Ascending aorta (tissue), 2 donors: ENCODE measurements at places on chromosomes 6 and 20.

- no peak overlapping the region for H3K4me3 ChIP-seq
- DNase-seq: no peak
- H3K27me3 ChIP-seq: no peaks in the 10 kb centered on the region
Measured at GRCh38 chr6:18242062-18242851, 22.1 kb downstream of the DEK start.

DNA sequence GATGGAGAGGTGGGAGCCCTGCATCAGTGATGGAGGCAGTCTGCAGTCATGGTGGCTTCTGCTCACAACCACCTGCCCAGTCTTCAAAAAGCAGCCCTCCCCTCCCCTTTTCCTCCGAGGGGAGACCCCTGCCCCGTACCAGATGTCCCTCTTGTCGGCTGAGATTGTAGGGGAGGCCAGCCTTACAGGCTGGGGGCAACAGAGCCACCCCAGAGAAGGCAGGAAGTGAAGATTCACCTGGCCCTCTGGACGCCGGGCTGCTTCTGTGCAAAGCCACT, 4.5 kb downstream of the TNFRSF6B start:
- peaks cover 18% of the 10 kb centered on the region for H3K4me1 ChIP-seq
- no peaks in the 10 kb centered on the region for H3K27me3 ChIP-seq
- no peak for DNase-seq
- H3K36me3 ChIP-seq: peaks cover 40% of the 10 kb centered on the region
- H3K27ac ChIP-seq: no peak overlapping the region
- H3K4me3 ChIP-seq: no peak overlapping the region

GRCh38 chr6:163860287-163861081, 446.0 kb downstream of the QKI start:
- no peak overlapping the region for H3K27ac ChIP-seq
- no peaks in the 10 kb centered on the region for H3K27me3 ChIP-seq
- no peaks in the 10 kb centered on the region for H3K4me1 ChIP-seq
- no peaks in the 10 kb centered on the region for H3K36me3 ChIP-seq
- H3K4me3 ChIP-seq: no peak overlapping the region

GRCh38 chr20:20364593-20365479, 3.1 kb upstream of the INSM1 start:
- H3K27me3 ChIP-seq: peaks cover 19% of the 10 kb centered on the region
- H3K4me3 ChIP-seq: no peak overlapping the region
- peaks cover 13% of the 10 kb centered on the region for H3K4me1 ChIP-seq
- DNase-seq: no peak

- DNase-seq: no peak
- no peaks in the 10 kb centered on the region for H3K4me1 ChIP-seq
- no peak overlapping the region for H3K4me3 ChIP-seq
- no peaks in the 10 kb centered on the region for H3K36me3 ChIP-seq
Measured at GRCh38 chr20:55515832-55516231, 489.5 kb downstream of the CBLN4 start.

GRCh38 chr6:32974016-32974333, 5.6 kb downstream of the BRD2 start:
- DNase-seq: no peak
- peak overlapping the region; percentile 95 for H3K4me3 ChIP-seq
- no peaks in the 10 kb centered on the region for H3K27me3 ChIP-seq
- peaks cover 28% of the 10 kb centered on the region for H3K4me1 ChIP-seq

- DNase-seq: no peak
- no peak overlapping the region for H3K4me3 ChIP-seq
- no peak overlapping the region for H3K27ac ChIP-seq
- no peaks in the 10 kb centered on the region for H3K27me3 ChIP-seq
- H3K36me3 ChIP-seq: peaks cover 17% of the 10 kb centered on the region
Measured at GRCh38 chr20:17959257-17959627, 9.4 kb downstream of the SNX5 start.

GRCh38 chr6:46248143-46248542, 77.4 kb upstream of the ENPP5 start:
- no peak for DNase-seq

DNA sequence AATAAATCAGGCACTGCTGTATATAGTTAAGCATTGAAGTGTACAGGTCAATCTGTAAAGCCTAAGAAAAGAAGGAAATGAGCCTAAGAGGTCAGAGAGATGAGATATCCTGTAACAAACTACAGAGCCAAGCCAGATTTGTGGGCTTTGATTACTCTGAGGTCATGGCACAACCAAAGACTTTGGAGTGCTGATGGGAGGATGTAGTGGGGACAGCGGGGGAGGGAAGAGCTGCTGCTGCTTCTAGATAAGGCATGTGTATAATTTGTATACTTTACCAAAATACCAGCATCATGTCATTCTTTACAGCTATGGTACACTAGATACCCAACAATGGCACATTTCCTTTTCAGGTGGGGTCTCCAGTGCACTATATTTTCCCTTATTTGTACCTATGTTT, 102.5 kb downstream of the OGFRL1 start:
- no peak overlapping the region for H3K4me3 ChIP-seq
- no peak for DNase-seq
- H3K36me3 ChIP-seq: no peaks in the 10 kb centered on the region
- H3K27ac ChIP-seq: no peak overlapping the region

- no peaks in the 10 kb centered on the region for H3K4me1 ChIP-seq
- H3K27me3 ChIP-seq: no peaks in the 10 kb centered on the region
- no peak overlapping the region for H3K4me3 ChIP-seq
- H3K36me3 ChIP-seq: no peaks in the 10 kb centered on the region
- no peak for DNase-seq
Measured at GRCh38 chr6:63527658-63528514, 44.4 kb upstream of the LOC128125822 start.

- no peaks in the 10 kb centered on the region for H3K36me3 ChIP-seq
- H3K4me3 ChIP-seq: no peak overlapping the region
- no peak for DNase-seq
- no peaks in the 10 kb centered on the region for H3K4me1 ChIP-seq
- no peak overlapping the region for H3K27ac ChIP-seq
Measured at GRCh38 chr6:28794175-28795002, 129.4 kb downstream of the TRIM27 start.

- no peaks in the 10 kb centered on the region for H3K27me3 ChIP-seq
- H3K4me3 ChIP-seq: no peak overlapping the region
- H3K27ac ChIP-seq: no peak overlapping the region
- no peaks in the 10 kb centered on the region for H3K36me3 ChIP-seq
Measured at GRCh38 chr6:168858926-168859325, 394.7 kb downstream of the THBS2 start.

DNA sequence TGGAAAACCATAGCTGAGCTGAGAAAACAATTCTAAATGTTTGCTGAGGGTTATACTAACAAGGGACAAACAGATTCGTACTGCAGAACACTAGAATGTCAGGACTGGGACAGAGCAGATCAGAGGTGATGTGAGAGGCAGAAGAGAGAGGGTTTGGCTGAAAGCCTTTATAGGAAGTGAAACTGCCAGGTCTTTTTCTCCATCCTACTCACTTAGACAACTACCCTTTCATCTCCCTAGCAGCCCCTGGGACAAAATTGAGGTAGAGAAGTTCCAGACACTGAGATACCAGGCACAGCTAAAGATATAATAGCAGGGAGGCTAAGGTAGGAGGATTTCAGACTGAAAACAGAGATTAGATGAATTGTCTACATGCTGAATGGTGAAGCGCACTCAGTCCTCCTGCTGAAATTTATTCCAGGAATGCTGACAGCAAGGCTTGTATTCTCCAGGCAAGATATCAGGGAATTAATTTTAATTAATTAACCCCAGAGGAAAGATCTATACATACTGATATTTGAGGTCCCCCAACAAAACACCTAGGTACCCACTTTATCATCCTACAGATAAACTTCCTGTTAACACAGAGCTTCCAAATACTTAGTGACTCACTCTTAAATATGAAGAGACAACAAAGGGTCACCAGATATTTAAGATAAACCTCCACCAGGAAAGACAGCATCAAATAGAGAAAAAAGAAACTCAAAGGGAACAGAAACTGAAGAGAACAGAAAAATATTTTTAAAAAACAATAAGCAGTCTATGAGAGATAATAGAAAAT, 12.6 kb upstream of the EIF2S2 start:
- peaks cover 4% of the 10 kb centered on the region for H3K4me1 ChIP-seq
- H3K27ac ChIP-seq: no peak overlapping the region
- H3K36me3 ChIP-seq: no peaks in the 10 kb centered on the region
- H3K4me3 ChIP-seq: no peak overlapping the region
- no peak for DNase-seq
- no peaks in the 10 kb centered on the region for H3K27me3 ChIP-seq

GRCh38 chr6:135183002-135183531, 2.0 kb downstream of the MYB start:
- peaks cover 14% of the 10 kb centered on the region for H3K4me1 ChIP-seq
- H3K36me3 ChIP-seq: no peaks in the 10 kb centered on the region
- peak overlapping the region; percentile 68 for H3K4me3 ChIP-seq
- DNase-seq: no peak
- no peak overlapping the region for H3K27ac ChIP-seq

DNA sequence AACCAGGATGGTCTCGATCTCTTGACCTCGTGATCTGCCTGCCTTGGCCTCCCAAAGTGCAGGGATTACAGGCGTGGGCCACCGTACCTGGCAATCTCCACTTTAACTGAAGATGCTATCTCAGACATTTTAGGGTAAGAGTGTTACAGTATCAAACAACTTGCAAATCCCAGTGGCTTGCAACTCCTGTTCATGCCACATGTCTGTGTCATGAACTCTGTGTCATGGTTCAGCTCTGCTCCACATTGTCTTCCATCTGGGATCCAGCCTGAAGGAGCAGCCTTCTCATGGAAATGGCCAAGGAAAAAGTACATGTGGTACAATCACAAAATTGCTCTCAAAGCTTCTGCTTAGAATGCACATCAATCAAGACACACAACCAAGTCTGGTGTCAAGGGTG, 114.9 kb downstream of the MAP3K5 start:
- no peak for DNase-seq
- H3K4me1 ChIP-seq: no peaks in the 10 kb centered on the region
- H3K4me3 ChIP-seq: no peak overlapping the region
- H3K27ac ChIP-seq: no peak overlapping the region
- no peaks in the 10 kb centered on the region for H3K36me3 ChIP-seq

GRCh38 chr6:83615025-83615999, 93.6 kb downstream of the SNAP91 start:
- H3K27me3 ChIP-seq: no peaks in the 10 kb centered on the region
- H3K4me3 ChIP-seq: no peak overlapping the region
- H3K36me3 ChIP-seq: no peaks in the 10 kb centered on the region
- no peak overlapping the region for H3K27ac ChIP-seq
- no peaks in the 10 kb centered on the region for H3K4me1 ChIP-seq
- no peak for DNase-seq

GRCh38 chr20:58344741-58345140, 35.2 kb downstream of the RAB22A start:
- H3K4me3 ChIP-seq: no peak overlapping the region
- no peak for DNase-seq
- H3K4me1 ChIP-seq: no peaks in the 10 kb centered on the region
- H3K36me3 ChIP-seq: peaks cover 19% of the 10 kb centered on the region
- no peaks in the 10 kb centered on the region for H3K27me3 ChIP-seq

DNA sequence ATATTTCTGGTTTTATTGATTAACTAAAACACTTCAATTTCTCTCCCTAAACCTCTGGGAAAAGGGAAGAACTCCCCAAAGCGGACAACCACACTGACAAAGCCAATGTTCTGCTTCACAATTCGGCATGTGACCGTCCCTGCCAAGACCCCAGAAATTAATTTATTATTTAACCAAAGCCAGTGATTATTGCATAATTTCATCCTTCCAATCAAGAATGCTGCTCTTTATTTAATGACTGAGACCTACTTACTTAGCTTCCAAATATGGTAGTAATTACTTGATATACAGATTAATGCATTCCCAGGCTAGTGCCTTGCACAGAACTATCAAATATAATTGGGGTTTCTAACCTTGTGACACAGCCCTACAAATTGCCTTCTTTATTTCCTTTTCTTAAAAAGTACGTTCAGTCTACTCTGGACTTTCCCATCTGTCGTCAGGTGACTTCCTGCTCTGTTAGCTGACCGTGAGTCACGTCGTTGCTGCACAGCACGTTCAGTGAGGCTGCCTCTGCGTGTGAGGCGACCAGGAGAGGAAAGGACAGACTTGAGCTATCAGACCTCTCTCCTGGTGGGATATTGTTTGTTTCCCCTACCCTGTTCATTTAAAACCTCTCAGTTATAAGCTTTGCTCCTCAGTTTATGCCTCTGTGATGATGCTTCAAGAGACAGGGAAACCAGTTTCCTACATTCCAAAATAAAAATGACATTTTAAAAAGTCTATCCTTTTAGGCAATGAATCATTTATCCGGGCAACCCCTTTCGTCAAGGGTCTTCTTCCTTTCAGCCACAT, 55.7 kb upstream of the TNFAIP3 start:
- no peaks in the 10 kb centered on the region for H3K36me3 ChIP-seq
- H3K4me3 ChIP-seq: no peak overlapping the region
- no peaks in the 10 kb centered on the region for H3K27me3 ChIP-seq
- no peaks in the 10 kb centered on the region for H3K4me1 ChIP-seq

GRCh38 chr20:48395816-48396546, 431.8 kb downstream of the PREX1 start:
- no peak for DNase-seq
- H3K36me3 ChIP-seq: no peaks in the 10 kb centered on the region
- H3K4me1 ChIP-seq: no peaks in the 10 kb centered on the region
- no peak overlapping the region for H3K27ac ChIP-seq
- H3K4me3 ChIP-seq: no peak overlapping the region

- no peak overlapping the region for H3K27ac ChIP-seq
- H3K27me3 ChIP-seq: no peaks in the 10 kb centered on the region
- H3K36me3 ChIP-seq: no peaks in the 10 kb centered on the region
- H3K4me1 ChIP-seq: no peaks in the 10 kb centered on the region
- H3K4me3 ChIP-seq: no peak overlapping the region
Measured at GRCh38 chr6:44629636-44630035, 242.1 kb downstream of the CDC5L start.

DNA sequence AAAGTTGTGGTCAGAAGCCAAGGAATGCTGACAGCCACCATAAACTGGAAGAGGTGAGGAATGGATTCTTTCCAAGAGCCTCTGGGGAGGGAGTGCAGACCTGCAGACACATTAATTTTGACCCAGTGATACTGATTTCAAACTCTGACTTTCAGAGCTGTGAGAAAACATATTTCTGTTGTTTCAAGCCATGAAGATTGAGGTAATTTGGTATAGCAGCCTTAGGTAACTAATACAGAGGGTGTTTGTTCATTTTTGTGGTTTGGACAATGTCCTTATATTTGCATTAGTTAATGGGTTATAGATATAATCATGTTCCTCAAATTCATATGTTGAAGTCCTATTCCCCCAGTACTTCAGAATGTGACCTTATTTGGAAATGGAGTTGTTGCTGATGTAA, 85.4 kb upstream of the GTSF1L start:
- no peak for DNase-seq
- H3K4me1 ChIP-seq: no peaks in the 10 kb centered on the region

- DNase-seq: no peak
- H3K36me3 ChIP-seq: no peaks in the 10 kb centered on the region
- no peak overlapping the region for H3K4me3 ChIP-seq
Measured at GRCh38 chr20:6075428-6076219, 21.8 kb upstream of the LRRN4 start.
